Mucosa of gallbladder (tissue), 1 donor: ENCODE measurements at places on chromosomes 7 and 10. TPM values are rescaled to one million over a fixed set of nuclear protein-coding genes. Genes with fewer than 3 reads are reported as not detected.

The TRIP6 gene
- total RNA-seq, result 91.0 TPM

The HABP2 gene
- total RNA-seq, result 296 TPM

The FLNC gene
- 236 TPM for total RNA-seq

The SGMS1 gene
- total RNA-seq, result 36.9 TPM

The OPTN gene
- 70.3 TPM for total RNA-seq

The KCNIP2 gene
- 2.5 TPM for total RNA-seq

The HIPK2 gene
- total RNA-seq, result 49.0 TPM

The CHST3 gene
- total RNA-seq, result 10.3 TPM

The TFEC gene
- 4.2 TPM for total RNA-seq

The PRKG1 gene
- 28.3 TPM for total RNA-seq

DNA sequence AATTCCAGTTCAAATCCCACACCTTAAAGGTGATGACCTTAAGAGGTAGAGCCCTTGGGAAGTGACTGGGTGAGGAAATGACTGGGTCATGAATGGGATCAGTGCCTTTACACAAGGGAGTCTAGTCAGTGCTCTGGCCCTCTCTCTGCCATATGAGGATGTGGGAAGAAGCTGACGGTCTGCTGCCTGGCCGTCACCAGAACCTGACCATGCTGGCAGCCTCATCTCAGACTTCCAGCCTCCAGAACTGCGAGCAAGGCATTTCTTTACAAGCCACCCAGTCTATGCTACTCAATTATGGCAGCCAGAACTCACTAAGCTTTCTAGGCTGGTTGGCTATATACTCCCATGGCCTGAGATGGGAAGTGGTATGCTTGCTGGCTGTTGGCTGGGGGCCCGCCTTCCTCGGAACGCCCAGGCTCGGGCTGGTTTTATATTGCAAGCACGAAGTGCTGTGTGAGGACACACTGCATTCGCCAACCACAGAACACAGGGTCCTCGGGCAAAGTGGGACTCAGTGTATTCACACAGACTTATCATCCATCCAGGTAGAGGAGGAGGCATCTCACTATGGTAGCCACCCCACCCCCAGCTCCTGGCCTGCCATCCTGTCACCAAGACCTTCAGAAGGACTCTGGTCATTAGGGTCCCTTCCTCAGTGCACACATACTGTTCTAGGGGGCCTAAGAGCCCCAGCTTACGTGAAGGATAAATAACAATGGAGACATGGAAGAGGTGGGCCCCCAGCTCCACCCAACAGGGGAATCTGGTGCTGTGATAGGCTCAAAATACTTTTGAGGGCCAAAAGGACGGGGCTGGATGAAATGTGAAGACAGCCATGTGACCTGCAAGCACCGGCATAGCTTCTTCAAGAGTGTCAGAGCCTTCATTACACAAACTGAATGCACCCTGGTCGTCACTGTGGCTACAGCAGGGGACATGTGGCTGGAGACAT is 49.0 kb downstream of the ZRANB1 start:
- DNase-seq, result peak; percentile 8

DNA sequence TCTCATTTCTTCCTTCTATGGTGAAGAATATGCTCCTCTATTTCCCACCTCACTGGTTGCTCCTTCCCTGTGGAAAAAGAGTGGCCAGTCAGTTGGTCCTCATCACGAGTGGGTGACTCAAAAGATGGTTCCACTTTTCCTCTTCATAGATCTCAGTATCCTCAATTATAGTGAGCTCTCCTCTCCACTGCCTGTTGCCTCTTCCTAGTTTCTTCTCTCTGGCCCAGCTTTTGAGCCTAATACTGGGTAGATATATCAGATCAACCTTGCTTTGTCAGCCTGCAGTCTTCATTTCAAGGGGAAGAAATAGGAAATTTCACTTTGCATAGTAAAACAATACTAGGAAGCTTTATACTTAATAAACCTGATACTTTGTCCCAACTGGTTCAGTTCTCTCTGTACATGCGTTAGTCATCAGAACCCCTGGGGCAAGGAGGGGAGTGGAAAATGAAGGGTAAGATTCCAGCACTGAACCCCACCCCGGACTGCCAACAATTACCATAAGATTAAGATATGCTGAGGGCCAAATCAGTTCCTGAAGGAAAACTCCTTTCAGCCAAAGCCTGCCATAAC is 15.5 kb upstream of the WNT16 start:
- DNase-seq, result no peak

GRCh38 chr10:17273403-17273802 is 45.4 kb downstream of the VIM start:
- DNase-seq, result no peak

DNA sequence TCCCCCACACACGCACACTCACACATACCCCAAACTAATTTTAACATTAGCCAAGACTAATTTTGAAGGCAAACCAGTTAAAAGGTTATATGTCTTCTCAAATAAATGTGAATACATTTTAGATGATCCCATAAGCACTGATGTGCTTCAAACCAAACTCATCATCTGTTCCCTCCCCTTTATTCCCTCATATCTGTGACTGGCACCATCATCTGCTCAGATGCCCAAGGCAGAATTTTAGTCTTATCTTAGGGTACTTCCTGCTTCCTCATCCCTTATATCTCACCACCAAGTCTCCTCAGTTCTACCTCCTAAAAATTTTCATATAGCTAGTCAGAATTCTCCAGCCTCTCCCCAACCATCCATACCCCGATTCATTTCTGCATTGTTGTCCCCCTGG is 80.4 kb downstream of the UPF2 start:
- no peak for DNase-seq

DNA sequence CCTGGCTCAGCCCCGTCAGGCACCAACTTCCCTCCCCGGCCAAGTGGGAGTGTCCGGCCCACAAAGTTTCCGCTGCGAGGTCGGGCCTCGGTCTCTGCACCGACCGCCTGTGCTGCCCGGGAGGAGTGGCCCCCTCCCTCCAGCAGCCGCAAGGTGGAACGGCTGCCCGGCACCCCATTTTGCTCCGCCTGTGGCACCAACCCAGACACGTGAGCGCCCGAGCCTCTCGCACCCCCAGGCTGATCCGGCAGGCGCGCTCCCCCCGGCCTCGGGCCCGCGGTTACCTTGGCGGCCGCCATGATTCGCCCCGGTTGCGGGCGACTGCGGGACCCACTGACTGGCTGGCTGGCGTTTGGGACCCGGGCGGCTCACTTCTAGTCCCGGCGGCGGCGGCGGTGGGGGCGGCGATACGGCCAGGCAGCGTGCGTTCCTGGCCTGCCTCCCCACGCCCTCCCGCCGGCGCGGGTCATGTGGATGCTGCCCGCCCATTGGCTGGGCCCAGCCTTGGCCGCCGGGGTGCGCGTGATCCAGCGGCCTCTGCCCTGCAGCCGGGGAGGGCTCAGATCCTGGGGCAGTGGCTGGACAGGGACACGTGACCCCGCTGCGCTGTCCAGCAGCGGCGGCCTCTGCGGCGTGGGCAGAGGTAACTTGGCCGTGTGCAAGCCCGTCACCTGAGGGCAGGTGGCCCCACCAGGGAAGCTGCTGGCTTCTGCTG is at the start of gene SLC25A13:
Gene SLC25A13, minus strand, starts transcription at position 441 of the 715 bp plus-strand sequence. Its CDS starts 142 bp downstream, at position 299.
- peak; percentile 90 for DNase-seq

DNA sequence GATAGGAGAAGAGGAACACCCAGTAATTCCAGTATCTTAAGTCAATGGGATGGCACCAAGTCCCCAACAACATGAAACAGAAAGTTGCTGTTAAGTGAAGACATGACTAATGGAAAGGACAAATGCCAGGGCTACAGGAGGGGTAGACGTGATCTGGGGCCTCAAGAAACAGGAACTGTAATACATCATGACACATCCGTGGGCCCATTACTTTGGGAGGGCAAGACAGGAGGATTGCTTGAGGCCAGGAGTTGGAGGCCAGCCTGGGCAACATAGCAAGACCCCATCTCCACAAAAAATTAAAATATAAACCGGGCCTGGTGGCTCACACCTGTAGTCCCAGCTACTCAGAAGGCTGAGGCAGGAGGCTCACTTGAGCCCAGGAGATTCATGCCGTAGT is 408.6 kb upstream of the PRKCQ start:
- no peak for DNase-seq

- peak; percentile 71 for DNase-seq
Measured at GRCh38 chr10:17228091-17229015, at the start of gene VIM. Gene VIM (plus strand): TSS chr10:17228241. CDS start chr10:17229423, 1,182 bp downstream.

- DNase-seq, result no peak
Measured at GRCh38 chr10:60048091-60048501, 141.7 kb upstream of the CCDC6 start.

DNA sequence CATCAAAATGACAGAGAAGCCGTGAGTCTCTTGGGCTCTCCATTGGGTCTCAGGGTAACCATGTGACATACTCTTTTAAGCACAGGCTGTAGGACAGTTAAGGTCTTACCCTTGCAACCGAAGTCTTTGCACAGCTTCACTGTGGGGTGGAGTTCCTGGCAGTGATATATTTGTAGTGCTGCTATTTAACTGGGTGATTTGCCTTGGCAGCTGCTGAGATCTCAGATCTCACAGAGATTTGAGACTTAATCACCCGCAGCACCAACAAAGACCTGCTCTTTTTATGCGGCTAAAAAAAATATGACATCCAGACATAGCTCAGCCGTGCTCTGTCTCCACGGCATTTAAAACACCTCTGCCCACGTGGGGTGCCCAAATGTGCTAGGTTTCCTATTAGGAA is 63.4 kb upstream of the NPTX2 start:
- DNase-seq, result no peak

DNA sequence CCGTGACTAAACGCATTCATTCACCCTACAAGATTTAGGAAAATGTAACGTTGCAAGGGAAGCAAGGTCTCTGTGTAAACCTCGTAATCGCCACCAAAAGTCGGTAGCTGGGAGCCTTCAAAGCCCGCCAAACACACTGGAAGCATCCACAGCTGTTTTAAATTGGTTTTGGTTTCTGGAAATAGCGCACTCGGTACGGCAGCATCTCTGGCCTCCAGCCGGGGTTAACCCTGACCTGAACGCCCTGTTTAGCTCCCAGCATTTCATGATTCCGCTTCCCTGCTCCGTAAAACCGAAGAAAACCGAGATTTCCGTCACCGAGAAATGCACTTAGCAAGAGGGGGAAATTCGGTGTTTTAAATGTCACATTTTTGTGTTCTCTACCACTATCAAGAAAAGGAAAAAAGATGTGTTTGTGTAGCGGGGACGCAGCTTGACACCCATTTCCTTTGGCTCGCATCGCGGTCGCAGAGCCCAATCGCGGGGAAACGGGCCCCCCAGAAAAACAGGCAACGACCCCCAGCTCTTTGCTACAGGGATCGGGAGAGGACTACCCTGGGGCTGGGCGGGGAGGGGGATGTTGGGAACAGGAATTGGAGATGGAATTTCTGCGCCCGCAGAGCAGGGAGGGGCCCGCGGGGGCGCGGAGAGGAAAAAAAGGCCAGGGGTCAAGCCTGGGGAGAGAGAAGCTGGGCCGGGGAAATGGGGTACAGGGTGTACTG is 646 bp downstream of the SGCE start:
- DNase-seq, result no peak

DNA sequence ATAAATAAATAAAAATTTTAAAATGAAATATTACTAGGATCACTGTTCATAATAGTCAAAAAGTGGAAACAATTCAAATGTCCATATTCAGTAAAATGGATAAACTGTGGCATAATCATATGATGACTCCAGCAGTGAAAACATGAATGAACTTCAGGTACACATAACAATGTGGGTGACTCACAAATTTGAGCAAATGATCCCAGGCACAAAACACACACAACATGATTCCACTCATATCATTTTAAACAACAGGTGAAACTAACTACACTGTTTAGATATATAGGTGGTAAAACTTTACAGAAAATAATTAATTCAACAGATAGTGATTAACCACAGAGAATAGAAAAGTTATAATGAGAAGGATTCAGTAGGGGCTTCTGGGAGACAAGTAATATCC is 14.7 kb upstream of the SAMD8 start:
- DNase-seq, result no peak

GRCh38 chr7:69429911-69430383 is 168.3 kb upstream of the AUTS2 start:
- peak; percentile 59 for DNase-seq

DNA sequence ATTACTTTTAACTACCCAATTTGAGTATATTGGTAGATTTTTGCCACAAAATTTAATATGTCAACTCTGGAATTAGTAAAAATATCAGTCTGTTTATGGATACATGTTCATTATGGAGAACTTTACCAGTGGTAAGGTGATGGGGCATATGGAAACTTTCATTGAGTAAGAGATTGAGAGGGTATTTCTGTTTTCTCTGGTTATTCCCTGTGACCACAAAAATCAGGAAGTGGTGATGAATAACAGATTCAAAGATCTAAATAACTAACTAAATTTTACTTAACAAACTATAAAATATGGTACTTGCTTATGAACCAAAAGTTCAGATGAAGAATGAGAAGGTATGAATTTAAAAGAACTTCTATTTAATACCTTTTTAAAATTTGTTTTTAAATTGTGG is 22.1 kb upstream of the STEAP4 start:
- DNase-seq, result no peak

DNA sequence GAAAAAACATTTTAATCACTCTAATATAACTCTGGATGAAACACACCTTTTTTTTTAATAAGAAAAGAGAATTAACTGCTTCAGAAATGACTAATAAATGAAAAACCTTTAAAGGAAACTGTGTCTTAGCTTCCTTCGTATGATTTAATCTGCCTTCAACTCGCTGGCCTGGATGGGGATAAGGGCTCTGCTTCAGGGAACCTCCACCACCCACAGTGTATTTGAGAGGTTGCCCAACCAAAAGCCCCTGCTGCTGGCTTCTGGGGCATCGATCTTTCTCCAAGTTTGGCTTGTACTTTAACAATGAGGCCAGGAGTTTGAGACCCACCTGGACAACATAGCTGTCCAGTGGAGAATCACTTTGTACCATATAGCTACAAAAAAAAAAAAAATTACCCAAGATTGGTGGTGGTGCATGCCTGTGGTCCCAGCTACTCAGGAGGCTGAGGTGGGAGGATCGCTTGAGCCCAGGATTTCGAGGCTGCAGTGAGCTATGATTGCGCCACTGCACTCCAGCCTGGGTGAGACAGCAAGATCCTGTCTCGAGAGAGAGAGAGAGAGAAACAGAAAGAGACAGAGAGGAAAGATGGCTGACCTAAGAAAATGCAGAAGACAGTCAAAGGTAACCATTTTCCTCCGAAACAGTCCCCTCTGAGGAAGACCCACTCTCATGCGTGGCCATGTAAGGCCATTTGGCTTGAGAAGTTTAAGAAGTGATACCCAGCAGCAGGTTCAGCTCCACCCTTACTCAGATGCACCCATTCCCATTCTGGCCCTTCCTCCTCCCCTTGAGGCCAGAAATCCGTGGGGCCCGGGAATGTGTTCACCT is 13.6 kb upstream of the LIMK1 start:
- no peak for DNase-seq

DNA sequence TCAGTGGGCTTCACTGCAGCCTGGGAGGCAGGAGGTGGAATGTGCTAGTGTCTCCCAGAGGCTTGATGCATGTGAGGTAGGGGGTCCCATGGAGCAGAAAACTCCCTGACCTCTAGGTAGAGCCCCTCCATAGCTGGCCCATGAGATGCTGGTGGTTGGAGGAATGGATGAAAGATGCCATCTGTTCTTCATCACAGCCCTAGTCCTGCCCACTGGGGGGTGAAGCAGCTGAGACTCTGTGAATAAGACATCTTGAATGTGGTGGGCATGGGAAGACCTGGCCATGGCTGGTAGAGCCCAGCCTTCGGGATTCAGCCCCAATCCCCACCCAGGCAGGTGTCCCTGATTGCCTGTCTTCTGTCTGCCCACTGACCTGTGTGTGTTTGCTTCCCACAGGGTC is 92.5 kb downstream of the COL13A1 start:
- DNase-seq, result no peak

GRCh38 chr10:127117125-127117524 is 79.3 kb downstream of the INSYN2A start:
- DNase-seq, result peak; percentile 51
